Hepatocyte (in vitro differentiated cells): ENCODE measurements at places on chromosomes 12 and 14.
A peak's percentile ranks its signal among the peaks of the same experiment; 100 is the strongest.

- DNase-seq: no peak
These were observed 7.5 kb downstream of the AMHR2 start for GRCh38 chr12:53431187-53431586.

- peak; percentile 96 for DNase-seq
These were observed at the start of gene BCL2L2 for GRCh38 chr14:23306412-23307145. BCL2L2 (plus strand) TSS chr14:23306833; CDS start chr14:23307768, 935 bp downstream.

DNA sequence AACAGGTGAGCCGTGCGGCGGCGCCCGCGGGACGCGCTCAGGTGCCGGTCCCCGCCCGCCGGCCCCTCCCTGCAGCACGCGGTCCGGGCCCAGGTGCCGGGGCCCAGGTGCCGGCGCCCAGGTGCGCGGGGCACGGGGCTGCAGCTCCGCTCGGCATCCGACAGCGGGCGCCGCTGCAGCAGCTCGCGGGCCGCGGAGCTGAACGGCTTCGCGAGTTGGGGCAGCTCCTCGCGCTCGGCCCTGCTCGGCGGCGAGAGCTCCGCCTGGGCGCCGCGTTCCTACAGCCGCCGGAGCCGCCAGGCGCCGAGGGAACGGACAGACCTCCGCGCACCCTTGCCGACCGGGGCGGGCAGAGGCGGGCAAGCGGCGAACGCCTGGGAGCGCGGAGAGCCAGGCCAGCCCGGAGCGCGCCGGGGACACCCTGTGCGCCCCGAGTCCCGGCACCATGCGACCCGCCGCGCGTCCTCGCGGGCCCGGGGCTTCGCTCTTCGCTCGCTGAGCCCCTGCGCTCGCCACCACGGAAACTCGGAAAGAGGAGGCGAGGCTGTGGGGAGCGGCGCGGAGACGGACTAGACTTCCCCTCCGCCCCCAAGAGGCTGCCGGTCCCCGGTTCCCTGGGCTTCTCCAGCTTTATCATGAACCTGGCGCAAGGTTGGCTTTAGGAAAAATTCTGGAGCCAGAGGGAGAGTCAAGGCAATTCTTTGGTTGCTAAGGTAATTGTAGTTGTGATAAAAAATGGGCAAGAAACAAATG is at the start of gene RGS6:
RGS6 (plus strand) TSS at position 201 of the 753 bp plus-strand sequence.
- DNase-seq: peak; percentile 88

- no peak for DNase-seq
These were observed 2.2 kb downstream of the PAWR start for GRCh38 chr12:79688376-79689060.

DNA sequence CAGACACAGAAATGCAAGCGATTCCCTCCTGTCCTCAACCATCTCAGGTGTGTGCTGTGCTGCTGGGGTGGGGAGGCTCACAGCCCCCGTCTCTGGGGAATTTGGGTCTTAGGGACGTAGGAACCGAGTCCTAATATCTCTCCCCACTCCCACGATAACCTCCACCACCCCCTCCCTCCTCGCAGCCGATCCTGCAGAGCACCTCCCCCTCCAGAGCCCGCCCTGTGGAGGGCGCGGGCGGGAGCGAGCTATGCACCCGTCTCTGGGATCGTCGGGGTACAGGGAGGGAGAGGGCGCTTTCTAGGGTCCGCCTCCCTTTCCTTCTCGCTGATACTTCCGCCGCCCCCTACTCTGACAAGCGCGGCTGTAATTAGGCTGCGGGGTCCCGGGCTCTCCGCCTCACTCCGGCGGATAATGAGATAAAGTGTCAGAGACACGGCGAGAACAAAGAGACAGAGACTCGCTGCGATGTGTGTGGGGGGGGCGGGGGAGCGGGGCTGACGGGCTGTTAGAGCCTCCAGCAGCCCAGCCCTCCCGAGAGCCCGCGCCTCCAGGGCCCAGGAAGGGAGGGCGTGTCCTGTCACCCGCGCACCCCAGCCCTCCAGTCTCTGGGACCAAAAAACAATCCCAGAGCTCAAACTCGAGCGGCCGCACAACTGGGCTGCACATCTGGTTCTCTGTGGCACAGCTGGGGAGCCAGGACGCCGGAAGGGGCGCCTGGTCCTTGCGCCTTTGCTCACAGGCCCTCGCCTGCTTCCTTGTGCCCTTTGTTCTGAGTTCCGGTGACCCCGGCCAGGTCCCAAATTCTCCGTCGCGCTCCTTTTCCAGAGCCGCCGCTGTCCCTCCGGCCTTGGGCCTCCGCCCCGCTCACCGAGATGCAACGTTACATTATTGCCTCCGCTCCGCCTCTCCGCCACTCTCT is 8.7 kb downstream of the SHMT2 start:
- DNase-seq: no peak

DNA sequence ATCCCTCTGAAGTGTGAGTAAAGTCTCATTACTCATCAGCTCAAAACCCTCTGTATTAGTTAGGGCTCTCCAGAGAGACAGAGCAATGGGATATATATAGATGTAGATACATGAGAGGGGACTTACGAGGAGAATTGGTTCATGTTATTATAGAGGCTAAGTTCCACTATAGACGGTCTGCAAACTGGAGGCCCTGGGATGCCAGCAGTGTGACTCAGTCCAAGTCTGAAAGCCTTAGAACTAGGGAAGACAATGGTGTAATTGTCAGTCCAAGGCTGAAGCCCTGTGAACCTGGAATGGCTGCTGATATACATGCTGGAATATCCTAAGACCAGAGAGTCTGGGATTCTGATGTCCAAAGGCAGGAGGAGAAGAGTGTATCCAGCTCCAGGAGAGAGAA is 57.3 kb upstream of the CEP83 start:
- DNase-seq: no peak

- DNase-seq: no peak
These were observed 10.8 kb downstream of the ERH start for GRCh38 chr14:69387311-69387710.

DNA sequence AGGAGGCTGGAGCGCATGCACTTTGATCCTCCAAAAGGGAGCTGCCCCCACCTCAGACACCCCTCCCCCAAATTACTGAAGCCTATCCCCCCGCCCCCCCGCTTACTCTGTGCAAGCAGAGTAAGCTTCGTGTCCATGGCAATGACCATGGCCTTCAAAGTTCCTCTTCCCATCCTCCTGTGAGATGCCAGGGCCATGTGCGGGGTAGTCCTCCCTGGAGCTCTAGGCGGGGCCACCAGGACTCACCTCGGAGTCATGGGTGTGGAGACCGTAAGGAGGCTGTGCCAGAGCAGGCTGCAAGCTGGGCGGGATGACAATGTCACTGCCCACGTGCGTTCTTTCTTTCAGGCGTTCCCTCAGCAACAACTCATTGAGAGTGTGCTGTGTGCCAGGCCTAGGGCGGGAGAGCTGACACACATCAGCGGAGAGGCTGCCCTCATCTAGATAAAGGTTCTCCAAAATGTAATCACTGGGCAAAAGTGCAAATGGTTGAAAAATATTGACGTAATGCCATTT is 66.8 kb downstream of the C14orf132 start:
- no peak for DNase-seq

- no peak for DNase-seq
These were observed 135.6 kb upstream of the PTPRB start for GRCh38 chr12:70772836-70773235.

GRCh38 chr12:89706986-89707702 is 1.5 kb downstream of the ATP2B1 start:
- DNase-seq: peak; percentile 15

DNA sequence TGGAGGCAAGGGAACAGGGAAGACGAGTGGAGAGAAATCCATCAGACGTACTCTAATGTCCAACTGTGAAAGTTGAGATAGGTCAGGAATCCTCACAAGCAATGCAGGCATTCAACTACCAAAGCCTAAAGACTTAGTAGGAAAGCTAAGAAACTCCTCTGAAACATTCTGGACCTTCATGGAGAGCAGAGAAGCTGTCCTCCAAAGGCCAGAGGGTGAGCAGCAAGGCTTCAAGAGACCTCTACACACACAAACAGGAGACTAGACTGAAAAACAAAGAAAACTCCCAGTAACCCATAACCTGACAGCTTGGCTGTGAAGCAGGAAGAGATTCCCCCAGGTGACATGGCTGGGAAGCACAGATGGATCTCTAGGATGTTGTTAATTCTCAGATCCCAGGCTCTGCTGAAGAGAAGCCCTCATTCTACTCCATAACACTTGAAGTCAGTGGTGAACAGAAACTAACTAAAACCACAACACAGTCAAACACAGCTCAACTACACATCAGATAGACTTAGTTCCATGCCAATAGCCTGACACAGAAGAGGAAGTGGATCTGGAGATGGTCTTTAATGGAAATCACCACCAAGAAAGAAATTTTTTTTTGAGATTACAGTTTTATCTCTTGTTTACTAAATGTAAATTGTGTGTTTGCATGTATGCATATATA is 23.2 kb upstream of the LYZ start:
- DNase-seq: no peak

GRCh38 chr12:57614178-57614947 is 3.1 kb downstream of the ARHGEF25 start:
- no peak for DNase-seq

- DNase-seq: no peak
These were observed 18.9 kb downstream of the WSB2 start for GRCh38 chr12:118042091-118042490.

- no peak for DNase-seq
These were observed 86.4 kb downstream of the GALNT8 start for GRCh38 chr12:4806439-4807115.

- DNase-seq: peak; percentile 67
These were observed 16.1 kb downstream of the PIGH start for GRCh38 chr14:67583711-67584644.

- no peak for DNase-seq
These were observed 4.6 kb upstream of the SLCO1B3 start for GRCh38 chr12:20805921-20806320.

DNA sequence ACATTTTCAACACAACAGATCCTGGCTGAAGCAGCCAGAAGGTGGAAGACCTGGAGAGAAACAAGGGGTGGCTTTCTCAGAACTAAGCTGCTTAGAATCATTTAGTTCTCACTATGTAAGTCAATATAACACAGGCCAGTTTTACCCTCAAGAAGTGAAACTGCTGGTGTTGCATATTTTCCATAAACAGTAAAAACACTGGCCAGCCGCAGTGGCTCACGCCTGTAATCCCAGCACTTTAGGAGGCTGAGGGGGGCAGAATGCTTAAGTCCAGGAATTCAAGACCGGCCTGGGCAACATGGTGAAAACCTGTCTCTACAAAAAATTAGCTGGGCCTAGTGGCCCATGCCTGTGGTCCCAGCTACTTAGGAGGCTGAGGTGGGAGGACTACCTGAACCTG is 11.6 kb downstream of the STX2 start:
- peak; percentile 37 for DNase-seq

- DNase-seq: no peak
These were observed 16.0 kb downstream of the CERS5 start for GRCh38 chr12:50151047-50151687.

DNA sequence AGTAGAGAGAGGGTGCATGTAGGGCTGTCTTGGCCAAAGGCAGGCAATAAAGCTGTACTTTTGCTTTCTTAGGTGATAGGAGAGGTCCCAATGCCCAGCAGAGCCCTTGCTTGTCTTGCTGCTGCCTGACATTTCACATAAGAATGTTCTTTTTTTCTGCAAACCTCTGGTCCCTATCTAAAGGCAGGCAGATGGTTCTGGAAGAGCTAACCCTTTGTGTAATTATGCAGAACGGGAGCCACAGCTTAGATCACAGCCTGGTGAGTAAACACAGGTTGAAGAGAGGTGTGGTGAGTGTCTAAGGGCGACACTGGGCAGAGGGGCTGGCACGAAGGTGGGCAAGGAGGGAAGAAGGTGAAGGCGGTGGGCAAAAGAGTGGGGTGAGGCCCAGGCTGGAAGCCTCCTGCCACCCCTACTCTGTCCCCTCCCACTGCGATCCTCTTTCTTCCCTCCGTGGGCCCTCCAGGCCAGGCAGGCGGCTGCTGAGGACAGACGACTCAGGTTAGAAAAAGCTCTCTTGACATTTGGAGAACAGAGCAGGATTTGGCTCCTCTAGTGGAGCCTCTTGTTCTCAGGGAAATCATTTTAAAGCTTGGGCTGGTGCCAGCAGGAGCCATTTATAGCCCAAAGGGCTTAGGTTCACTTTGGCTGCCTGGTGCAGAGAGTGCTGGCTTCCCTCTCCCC is 42.8 kb downstream of the PRMT8 start:
- DNase-seq: peak; percentile 62

GRCh38 chr14:60723116-60723906 is 840 bp downstream of the SIX4 start:
- DNase-seq: peak; percentile 65

DNA sequence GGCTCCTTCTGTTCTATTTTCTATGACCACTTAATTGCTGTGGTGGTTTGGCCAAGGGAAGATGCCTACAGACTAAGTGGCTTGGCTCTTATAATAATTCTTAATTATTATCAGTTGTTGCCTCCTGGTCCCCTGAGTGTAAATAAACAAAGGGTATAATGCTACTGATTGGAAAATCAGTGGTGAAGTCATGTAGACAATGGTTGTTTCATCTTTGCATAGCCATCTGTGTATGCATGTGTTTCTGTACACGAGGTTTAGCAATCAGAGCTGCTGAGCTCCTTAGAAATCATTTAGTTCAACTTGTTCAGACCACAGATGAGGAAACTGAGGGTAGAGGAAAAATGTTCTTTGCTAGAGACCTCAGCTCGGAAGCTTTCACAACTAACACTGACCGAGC is 152.2 kb downstream of the STXBP6 start:
- no peak for DNase-seq

- DNase-seq: peak; percentile 64
These were observed 166.6 kb downstream of the KTN1 start for GRCh38 chr14:55746558-55746957.

DNA sequence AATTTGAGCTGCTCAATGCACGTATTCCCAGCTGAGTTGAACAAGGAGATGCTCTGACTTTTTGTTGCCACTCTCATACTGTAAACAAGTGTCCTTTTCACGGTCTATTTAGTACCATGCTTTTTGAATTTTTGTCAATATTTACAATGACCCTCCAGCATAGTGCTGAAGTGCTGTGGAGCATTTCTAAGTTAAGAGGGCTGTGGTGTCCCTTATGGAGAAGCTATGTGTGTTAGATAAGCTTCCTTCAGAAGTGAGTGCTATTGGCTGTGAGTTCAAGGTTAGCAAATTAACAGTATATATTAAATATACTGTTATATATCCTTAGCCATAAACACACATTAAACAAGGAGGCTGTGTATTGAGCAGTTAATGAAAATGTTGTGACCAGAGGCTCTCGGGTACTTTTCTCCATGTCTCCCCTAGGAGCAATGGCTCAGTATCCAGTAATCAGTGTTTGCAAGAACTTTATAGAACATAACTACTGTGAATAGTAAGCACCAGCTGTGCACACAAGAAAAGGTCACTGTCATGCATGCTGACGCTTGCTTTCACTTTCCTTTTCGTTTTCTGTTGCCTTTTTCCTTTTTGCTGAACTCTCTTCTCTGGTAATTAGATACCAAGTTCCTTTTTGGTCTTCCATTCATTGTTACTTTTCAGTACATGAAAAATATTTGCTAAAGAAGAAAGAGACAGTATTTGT is 187.2 kb upstream of the NEDD1 start:
- DNase-seq: no peak

- no peak for DNase-seq
These were observed 153.9 kb downstream of the RAD51B start for GRCh38 chr14:67973436-67973835.
